Right forelimb (tissue), 1 donor: ENCODE measurements at places on chromosomes 3 and 15.
A peak's percentile ranks its signal among the peaks of the same experiment; 100 is the strongest.

DNA sequence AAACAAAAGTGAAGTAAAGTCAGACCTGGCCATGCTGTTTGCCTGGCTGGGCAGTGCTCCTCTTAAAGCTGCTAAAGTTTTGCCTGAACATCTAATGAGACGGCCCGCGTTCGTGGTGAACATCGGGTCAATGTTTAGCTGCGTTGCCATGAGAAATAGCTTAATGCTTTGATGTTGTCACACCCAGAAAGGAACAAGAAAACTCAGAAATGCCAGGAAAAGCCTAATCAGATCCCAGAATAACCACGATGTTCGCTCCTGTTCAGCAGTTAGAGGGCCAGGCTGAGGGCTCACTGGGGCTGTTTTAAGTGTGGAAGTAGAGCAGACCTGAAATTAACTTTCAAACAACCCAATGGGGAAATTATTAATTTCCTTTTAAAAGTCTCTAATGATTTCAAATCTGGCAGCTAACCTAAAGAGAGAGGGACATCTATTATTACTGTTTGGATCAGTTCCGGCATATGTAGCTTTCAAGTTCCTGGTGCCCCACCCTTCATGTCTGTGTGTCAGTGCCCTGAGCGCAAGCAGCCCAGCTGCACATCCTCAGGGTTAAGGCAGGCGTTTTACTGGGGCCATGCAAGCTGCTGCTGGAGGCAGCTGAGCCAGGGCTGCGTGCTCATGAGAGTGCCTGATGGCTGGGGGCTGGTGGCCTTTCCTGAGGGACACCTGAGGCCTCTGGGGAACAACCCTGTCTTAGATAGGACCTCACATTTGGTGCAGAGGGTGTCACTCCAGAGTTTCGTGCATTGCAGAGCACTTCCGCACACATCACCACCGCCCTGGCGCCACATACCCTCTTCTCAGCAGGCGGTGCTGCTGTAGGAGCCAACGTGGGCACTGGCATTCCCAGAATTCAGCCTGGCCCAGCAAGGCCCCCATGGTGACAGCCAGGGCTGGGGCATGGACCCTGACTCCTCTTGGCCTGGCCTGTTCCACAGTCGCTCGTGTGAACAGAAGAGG is 76.6 kb downstream of the LRRK1 start:
- peak; percentile 23 for DNase-seq

- no peak for DNase-seq
Measured at GRCh38 chr3:78633626-78634025, 1134.2 kb downstream of the ROBO1 start.

DNA sequence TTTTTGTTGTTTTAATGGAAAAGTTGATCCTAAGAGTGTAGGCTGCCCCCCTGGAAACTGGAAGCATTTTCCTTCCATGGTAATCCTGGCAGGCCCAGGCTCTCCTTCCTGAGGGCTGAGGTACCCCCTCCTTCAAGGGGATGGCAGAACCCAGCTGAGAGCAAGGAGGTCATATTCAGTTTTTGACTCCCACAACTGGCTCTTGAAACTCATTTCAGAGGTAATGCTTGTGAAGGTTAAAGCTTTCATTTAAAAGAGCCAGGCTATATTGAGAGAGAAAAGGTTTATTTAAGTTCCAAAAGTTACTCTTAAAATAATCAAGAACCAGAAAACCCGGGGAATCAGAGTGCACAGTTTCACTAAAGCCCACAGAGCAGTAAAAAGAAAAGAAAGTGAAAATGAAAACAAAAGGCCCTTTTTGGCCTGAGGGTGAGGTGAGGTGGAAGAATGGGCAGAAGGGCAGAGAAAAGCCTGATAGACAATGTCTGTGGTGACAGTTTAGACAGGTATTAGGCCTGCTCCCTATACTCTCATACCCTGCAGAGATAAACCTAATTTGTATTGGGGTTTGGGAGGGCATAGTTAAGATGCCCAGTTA is 47.0 kb upstream of the RBP1 start:
- no peak for DNase-seq

- no peak for DNase-seq
Measured at GRCh38 chr3:50271314-50271936, 2.5 kb downstream of the SEMA3B start.

DNA sequence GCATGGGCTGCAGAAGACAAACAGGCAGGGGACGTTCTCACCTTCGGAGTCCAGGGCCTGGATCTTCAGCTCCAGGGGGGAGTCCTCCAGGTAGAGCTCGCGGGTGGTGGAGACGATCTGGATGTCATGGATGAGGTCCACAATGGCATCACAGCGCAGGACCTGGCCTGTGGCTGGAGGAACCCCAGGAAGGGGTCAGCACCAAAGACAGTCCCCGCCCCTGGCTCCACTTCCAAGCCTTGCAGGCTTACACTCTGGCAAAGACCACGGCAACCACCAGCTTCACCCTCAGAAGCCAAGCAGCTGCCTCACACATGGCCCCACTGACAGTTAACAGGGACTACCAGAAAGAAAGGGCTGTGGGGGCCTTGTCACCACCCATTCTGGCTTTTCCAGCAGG is 22.8 kb downstream of the NUP210 start:
- no peak for DNase-seq

- DNase-seq = no peak
Measured at GRCh38 chr15:89587955-89588354, 12.7 kb downstream of the TICRR start.

- DNase-seq = peak; percentile 47
Measured at GRCh38 chr3:7166460-7166859, 305.5 kb downstream of the GRM7 start.

DNA sequence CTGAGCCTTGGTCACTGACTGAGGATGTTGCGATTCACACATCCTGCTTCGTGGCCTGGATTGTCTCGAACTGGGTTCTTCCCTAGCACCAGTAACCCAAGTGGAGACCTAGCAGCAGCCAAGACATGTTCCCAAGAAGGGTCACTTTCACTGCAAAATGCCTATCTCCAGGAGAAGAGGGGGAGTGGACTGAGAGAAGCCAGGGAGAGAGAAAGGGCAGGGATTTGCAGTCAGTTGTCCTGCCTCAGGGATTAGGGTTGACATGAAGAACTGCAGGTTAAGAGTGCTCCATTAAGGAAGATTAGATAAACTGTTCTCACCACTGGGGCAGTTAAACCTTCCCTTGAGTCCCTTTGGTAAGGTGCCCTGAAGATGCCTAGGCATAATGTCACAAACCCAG is 5.7 kb upstream of the CD276 start:
- no peak for DNase-seq

DNA sequence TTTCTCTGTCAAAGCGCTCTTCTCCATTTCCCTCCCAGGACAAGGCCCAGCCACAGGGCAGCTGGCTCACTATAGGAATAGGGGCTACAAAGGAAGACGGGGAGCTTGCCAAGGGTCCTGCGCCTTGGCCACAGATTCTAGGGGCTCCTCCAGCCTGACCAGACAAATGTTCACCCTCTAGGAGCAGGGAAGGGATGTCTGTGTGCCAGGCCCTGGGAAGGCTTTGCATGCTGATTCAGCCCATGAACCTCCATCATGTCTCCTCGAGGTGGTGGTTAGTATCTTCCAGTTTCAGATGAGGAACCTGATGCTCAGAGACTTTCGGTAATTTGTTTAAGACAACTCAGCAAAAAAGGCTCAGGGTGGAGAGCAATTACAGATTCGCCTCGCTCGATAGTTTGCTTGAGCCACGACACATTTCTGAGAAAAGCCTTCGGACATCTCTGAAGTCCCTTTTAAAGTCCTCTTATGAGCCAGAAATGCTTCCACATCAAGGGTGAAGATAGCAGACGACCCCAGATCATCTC is 110.0 kb downstream of the XXYLT1 start:
- DNase-seq = no peak

GRCh38 chr15:85789496-85789875 is 5.2 kb downstream of the KLHL25 start:
- no peak for DNase-seq

DNA sequence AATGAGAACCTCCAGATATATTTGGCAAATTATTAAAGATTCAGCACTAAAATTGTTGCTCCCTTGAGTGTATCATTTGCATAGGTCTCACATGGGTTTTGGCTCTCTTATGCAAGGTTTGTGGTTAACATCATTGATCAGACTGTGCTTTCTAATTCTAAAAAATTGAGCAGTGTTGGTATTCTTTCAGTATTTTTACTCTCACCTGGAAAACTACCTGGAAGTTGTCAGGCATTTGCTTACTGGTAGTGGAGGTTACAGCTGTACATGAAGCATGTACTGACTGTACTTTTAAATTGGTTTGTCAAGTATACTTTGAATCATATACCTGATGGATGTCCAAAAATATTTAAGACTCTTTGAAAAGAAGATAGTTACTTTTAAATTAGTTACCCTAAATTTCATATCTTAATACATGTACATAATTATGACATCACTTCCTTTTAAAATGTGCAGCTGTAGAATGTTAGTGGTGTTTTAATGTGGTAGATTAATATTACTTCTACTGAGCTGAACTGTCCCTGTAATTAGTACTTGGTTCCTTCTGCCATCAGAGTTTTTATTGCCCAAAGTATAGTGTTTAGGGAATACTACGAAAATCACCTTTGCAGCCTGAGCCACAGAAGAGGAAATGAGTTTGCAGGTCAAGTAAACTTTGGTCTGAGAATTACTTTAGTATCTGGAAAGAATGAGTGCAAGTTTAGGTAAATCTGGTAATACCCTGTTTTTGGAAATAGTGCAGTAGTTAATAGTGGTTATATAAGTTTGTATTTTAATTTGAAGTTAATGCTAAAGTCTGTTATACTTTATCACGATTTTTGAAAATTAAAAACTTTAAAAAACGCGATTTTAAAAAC is 2.8 kb downstream of the CHD2 start:
- no peak for DNase-seq

DNA sequence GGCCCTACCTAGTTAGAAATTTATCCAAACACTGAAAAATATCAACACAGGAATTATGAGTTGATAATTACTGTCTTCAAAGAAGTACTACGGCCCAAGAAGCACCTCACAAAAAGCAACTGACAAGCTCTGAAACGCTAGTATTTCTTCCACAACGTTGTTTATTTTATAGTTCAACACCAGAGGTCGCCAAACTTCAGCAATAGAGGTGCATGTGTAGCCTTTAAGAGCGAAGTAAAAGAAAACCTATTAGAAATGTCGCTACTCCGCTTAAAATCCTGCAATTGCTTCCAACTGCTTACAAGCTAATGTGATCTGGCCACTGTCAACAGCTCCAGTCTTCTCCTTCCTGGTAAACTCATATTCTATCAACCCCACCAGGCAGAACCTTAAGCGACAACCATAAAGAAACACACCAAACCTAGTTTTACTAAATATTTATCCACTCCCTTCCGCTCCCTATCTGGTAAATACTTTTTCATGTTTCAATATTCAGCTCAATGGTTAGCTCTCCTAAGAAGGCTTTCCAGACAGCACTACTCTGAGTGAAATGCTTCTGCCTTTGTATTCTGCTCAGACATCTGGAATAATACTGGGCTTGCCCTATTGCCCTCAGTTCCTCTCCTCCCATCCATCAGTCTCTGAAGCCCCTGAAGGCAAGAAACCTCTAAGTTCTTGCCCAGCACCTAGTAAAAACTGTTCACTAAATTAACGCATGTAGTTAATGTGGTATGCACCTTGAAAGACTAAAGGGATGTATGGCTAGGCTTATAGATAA is 110.2 kb downstream of the NR1I2 start:
- DNase-seq = no peak

DNA sequence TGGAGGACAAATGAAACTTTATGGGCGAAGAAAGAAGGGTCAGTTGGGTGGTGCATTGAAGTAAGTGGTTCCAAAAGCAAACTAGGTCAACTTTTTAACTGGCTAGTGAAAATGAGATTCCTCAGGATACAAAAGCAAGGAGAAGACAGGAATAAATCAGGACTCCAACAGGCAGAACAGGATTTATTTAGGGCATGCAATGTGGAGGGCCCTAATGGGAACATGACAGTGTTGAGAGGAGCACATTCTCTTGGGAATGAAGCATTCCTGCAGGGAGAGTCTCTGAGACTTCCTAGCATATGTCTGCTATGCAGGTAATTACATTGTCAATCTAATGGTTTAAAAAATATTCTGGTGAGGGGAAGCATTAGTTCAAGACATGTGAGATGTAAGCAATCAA is 8.7 kb downstream of the NPAP1 start:
- DNase-seq = no peak

DNA sequence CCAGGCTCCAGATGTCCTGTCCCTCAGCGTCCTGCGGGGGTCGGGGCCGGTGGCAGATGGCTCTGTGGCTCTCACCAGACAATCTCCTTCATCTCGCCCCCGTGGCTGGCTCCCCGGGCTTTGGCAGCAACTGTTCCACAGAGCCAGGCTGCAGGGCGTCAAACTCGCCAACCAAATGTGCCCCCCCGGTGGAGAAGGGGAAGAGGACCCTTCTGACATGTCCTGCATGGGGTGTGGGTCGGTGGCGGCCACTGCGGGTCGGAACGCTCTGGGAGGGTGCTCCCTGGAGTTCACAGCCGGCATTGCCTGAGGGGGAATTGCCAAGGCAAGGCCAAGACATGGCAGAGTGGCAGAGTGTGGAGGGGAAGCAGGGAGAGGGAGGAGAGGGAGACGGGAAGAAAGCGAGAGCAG is 36.0 kb downstream of the BDH1 start:
- no peak for DNase-seq

- DNase-seq = no peak
Measured at GRCh38 chr3:86830566-86830965, 160.4 kb downstream of the VGLL3 start.

- DNase-seq = no peak
Measured at GRCh38 chr3:66376568-66376967, 124.3 kb downstream of the LRIG1 start.

GRCh38 chr3:143031327-143031726 is 30.0 kb downstream of the U2SURP start:
- DNase-seq = no peak

DNA sequence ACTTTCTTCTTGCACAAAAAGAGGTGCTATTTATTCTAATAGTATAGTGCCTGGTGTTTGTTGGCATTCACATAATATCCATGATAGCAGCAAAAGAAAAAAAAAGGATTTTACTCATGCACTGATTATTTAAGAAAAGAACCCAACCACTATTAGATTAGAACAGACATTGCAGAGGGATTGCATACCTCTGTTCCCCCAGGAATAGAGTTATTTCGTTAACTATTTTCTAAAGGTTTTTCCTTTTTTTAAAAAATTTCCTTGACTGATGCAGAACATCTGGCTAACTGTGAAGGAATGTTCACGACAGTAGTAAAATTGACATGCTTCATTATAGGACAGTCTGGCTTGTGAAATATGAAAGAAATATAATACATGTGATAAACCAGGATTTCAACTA is 136.6 kb upstream of the PTX3 start:
- no peak for DNase-seq

DNA sequence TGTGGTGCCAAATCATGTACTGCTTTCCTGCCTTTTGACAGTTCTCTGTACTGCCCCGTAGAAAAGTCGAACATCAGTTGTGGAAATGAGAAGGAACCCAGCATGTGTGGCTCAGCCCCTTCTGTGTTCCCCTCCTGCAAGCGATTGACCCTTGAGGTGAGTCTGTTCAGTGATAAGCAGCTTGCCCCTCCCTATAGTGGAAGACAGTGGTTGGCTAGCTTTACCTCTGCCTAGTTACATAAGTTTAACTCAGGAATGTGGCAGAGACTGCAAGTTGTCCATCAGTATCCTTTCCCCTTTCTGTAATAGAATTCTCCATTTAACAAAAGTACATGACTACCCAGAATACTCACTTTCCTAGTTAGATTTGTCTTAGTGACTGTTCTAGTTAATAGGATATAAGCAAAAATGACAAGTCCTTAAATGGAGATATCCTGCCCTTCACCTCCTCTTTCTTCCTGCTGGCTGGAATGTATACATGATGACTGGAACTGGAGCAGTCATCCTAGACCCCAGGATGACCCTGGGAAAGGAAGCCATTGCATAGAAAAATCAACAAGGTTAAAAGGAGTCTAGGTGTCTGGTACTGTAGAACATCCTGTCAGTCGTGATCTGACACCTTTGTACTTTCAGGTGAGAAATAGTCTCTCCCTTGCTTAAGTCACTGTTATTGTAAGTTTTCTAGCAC is 10.6 kb downstream of the SETMAR start:
- no peak for DNase-seq
